ENCODE measurements at places on chromosomes 6 and 20. TPM values are rescaled to one million over a fixed set of nuclear protein-coding genes. Genes with fewer than 3 reads are reported as not detected.
A peak's percentile ranks its signal among the peaks of the same experiment; 100 is the strongest.

GRCh38 chr6:30565772-30566171 lies 5.5 kb upstream of the ABCF1 start:
- no peak for DNase-seq

DNA sequence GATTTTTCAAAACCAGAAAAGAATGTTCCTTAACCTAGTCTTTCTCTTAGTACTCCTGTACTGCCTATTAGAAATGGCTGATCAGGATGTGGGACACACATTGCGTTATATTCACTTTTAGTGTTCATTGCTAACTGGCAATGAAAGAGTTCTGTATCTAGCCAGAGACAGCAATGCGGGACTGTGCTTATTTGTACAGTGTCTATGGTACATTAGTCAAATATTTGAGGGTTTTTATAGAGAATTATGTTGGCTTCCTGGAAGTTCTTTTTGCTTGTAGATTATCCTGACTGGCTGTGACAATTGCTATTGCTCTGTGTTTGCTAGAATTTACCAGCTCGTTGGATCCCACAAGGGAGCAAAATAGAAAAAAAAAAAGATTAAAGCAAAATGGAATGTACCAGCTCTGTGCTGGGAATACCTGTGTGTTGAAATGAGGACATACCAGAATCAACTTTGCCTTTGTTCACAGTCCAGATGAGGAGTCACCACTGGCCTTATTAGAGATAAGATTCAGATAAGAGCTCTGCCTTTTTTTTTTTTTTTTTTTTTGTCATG lies 22.4 kb upstream of the IFNGR1 start:
- no peak for DNase-seq

DNA sequence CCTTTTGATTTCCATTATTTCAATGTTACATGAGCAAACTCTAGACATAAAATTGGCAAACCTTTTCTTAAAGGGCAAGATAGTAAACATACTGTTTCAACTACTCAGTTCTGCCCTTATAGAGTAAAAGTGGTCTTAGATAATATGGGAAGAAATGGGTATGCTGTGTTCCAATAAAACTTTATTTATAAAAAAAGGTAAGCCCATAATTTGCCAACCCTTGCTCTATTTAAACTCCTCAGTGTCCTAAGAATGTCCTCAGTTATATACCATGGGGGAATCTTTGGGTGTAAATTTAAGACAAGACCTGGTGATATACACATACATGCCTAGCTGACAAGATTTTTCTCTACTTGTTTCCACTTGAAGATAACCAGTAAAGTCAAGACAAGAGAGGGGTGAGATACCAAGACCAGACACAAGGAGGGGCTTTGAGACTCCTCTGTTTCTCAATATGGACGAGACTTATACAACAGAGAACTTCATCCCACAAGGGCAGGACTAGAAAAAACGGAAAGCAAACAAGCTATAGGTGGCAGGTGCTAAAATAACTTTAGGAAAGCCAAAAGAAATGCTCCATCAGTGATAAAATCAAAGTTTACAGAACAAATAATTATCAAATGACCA lies 10.5 kb downstream of the SNX3 start:
- no peak for DNase-seq

DNA sequence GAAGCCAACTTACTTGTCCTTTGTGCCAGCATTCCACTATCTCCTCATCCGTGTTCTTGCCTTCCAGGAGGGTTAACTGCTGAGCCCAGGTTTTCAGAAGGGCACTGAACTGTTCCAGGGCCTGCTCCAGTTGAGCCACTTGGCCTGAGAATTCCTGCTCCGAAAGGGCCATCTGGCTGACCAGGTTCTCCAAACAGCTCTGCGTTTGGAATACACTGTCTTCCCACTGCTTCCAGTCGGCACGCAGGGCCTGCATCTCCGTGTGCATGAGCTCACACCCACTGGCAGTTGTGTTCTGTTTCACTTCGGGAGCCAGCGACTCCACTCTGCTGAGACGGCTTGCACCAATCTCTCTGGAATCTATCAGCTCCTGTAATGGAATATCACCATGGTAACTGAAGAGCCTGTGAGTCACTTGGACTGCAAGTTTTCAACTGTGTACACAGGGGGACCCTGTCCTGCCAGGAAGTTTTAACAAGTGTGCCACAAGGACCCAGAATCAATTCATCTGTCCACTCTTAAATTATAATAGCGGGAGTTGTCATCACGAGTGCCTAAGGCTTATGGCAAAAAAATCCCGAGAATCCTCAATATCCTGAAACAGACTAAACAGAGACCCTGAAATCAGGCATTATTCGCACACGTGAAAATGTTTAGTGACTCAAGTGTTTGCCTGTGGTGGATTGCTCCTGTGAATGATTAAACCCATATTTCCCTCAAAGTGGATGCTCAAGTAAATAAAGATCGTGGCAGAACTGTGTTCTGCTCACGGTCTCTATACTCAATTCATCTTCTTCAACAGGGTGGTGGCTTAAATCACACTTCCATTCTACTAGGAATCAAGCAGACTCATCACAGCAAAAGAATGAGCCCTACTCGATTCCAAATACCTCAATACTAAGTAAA lies 255.9 kb downstream of the SYNE1 start:
- peak; percentile 25 for DNase-seq

DNA sequence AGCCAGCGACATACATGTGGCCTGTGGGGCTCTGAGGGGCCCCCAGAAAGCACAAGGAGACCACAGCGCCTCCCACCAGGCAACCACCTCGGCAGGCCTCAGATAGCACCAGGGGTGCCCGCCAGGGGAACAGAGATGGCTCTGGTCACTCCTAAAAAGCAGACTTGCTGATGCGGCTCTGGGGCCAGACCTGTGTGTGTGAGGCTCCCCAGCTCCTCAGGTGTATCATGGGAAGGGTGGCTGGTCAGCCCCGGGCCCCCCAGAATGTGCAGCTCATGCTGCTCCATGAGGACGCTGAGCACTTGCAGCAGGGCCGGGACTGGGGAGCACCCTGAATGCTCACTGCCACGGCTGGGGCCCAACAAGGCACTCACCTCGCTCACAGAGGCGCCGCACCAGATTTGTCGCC lies 60.2 kb downstream of the PYGB start:
- DNase-seq, result no peak

GRCh38 chr6:167833396-167833763 lies 6.7 kb downstream of the AFDN start:
- no peak for DNase-seq

GRCh38 chr20:37309936-37310590 lies 20.6 kb downstream of the MANBAL start:
- DNase-seq, result no peak

- DNase-seq, result no peak
Measured at GRCh38 chr20:46558511-46558959, 8.1 kb upstream of the OCSTAMP start.

GRCh38 chr6:100257793-100258395 lies 206.8 kb downstream of the SIM1 start:
- DNase-seq, result no peak

DNA sequence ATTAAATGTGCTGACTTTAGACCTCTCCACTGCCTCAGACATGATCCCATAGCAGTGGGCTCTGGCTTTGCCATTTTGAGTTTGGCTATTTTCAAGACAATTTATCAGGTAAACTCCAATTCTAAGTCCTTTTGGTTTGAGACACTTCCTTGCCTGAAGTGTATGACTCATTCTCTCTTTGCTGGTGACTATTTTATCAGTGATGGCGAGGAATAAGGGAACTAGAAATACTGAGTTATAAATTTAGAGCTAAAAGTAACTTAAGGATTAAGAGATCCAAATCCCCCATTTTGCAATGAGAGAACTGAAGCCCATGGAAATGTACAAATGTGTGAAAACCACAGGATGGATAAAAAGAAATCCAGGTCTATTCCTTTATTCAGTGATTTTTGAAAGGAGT lies 30.9 kb upstream of the CD83 start:
- no peak for DNase-seq

DNA sequence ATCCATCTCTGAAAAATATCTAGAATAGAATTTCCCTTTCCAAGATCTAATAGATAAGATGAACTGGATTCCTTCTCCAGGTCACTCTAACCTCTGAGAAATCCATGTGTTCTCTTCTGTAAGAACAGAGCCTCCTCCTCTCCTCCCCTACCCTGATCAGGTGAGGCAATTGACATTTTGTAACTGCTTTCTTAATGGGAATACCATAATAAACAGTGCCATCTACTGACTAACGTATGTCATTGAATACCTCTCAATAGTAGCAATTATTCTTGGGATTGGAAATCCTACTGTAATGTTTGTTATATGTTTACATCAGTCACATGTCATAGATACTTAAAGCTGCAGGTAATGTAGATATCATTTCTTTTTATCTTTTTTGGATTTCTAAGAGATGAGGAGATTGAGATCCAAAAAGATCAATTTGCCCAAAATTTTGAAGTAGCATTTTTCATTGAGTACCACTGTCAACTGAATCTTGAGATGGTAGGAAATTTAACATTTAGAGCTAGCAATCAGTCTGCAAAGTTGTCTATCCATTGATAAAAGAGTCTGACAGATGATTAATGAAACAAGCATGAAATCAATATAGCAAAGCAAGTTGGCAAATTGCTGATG lies 365.8 kb upstream of the HSF2 start:
- no peak for DNase-seq

DNA sequence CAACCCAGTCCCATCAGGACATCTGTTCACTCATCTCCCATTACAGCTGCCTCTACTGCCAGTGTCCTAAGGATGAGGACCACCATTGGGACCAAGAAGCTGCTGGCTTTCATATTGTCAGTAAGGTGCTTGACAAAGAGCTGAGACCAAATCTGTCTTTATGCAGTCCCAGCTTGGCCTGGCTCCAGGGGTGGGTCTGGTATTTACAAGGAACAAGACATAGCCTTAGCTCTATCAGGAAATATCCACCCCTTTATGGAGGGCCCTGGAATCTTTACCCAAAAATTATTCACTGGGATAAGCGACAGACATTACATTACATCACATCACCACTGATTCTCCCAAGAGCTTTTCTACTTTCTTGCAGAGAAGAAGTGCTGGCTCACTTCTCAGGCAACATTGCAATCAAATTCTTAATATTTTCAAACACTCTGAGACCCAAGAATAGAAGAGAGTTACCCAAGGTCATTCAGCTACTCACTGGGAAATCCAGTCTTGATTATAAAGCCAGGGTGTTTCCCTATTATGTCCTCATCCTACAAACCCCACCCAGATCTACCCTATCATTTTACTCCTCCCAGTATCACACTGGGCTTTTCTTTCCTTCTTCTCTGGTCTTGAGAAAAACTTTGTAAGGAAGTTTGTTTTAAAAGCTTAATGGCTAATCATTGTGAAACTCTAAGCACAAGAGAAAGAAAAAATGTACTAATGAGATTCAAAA lies 11.5 kb upstream of the PI3 start:
- no peak for DNase-seq

- no peak for DNase-seq
Measured at GRCh38 chr6:88855541-88856147, 107.8 kb downstream of the RNGTT start.

DNA sequence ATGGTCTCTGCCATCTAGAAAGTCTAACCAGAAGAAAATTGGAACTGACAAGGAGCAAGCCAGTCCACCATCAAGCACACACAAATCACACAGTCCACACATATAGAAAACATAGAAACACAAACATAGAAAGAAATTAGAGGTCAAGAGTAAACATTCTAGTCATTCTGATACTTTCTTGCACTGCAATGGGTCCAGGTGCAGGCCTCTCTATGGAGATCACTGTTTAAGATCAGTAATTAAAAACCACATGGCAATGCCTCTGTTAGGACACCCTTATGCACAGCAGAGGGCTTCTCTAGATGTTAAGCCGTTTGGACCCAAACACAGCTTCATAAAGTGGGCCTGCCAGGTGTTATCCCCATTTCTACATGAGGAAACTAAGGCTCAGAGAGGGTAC lies 42.8 kb upstream of the SLC22A23 start:
- DNase-seq, result no peak

DNA sequence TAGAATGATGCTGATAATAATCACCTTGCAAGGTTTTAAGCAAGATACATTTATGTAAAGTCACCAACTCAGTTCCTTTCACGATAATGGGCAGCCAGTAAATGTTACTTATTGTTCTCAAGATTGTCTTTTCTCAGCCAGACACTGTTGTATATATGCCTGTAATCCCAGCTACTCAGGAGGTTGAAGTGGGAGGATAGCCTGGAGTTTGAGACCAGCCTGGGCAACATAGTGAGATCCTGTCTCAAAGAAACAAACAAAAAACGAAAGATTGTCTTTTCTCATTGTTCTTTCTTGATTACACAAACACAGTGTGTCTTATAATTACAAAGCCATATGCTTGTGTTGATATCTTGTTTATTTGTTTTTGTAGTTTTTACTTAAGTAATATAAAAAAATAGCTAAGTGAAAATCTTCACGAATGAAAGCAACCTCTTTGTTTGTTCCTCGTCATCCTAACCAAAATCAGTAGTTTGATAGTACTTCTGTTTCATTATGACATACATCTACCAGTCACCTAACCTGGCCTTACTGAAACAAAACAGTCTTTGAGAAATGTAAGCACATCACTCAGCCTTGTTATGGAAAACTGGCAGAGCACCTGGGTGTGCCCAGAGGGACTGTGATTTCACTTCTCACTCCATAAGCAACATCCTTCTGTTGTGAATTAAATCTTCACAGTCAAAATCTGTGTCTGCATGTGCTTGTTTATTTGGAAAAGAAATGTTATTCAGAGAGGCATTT lies 436.2 kb upstream of the SOX4 start:
- no peak for DNase-seq

- peak; percentile 75 for DNase-seq
Measured at GRCh38 chr6:163490826-163491577, 76.5 kb downstream of the QKI start.

- DNase-seq, result no peak
Measured at GRCh38 chr6:24867104-24867703, 68.5 kb upstream of the ARMH2 start.

GRCh38 chr6:19827247-19827646 lies 9.9 kb upstream of the ID4 start:
- DNase-seq, result no peak

- no peak for DNase-seq
Measured at GRCh38 chr6:16122197-16122596, 6.7 kb upstream of the MYLIP start.

GRCh38 chr20:59804347-59804746 lies 129.1 kb downstream of the SYCP2 start:
- DNase-seq, result no peak

GRCh38 chr6:9307786-9308185 lies 872.4 kb upstream of the SLC35B3 start:
- no peak for DNase-seq

DNA sequence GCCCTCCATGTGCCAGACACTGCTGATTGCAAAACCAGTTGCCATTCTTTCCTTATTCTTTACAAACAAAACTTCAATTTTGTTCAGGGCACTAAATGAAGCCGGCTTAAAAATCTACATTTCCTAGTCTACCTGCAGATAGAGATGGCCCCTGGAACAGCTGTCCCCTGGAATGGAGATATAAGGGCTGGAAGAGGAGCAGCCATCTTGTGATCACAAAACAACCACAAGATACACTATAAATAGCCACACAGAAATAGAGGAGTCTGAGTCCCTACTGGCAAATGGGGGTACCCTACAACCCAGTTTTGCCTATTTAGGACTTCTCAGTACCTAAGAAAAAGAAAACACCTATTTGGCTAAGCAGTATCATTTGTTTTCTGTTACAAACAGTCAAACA lies 115.9 kb upstream of the BEND6 start:
- no peak for DNase-seq

The RIMS4 gene
- total RNA-seq, result 2.2 TPM

The MLN gene
- not detected for total RNA-seq

The TMEM217 gene
- 2.7 TPM for total RNA-seq

The C4A gene
- total RNA-seq, result 96.4 TPM

The NRSN1 gene
- not detected for total RNA-seq

The DEFB112 gene
- not detected for total RNA-seq

The SYNDIG1 gene
- 0.34 TPM for total RNA-seq

The CD83 gene
- total RNA-seq, result 40.6 TPM

The LAMA4 gene
- total RNA-seq, result 29.5 TPM
